ENCODE measurements at places on chromosomes 5 and 9.

GRCh38 chr9:73151653-73152542, at the start of gene ANXA1:
ANXA1 (plus strand) TSS chr9:73151865; CDS start chr9:73158536, 6,671 bp downstream.
- no peak for DNase-seq

- DNase-seq = peak; percentile 75
Observed at GRCh38 chr9:16266648-16267276, 603.7 kb downstream of the BNC2 start.

DNA sequence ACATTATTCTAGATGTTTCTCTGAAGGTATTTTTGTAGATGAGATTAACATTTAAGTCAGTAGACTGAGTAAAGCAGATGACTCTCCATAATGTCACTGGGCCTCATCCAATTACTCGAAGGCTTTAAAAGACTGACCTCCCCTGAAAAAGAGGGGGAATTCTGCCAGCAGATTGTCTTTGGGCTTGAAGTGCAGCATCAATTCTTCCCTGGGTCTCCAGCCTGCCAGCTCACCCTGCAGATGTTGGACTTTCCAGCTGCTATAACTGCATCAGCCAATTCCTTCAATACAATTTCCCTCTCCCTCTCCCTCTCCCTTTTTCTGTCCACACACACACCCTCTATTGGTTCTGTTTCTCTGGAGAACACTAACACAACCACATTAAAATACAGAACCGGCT, 472.8 kb downstream of the SPOCK1 start:
- DNase-seq = no peak

GRCh38 chr9:130209422-130209821, 37.2 kb downstream of the NCS1 start:
- peak; percentile 43 for DNase-seq

GRCh38 chr5:171622010-171622409, 163.6 kb upstream of the SMIM23 start:
- no peak for DNase-seq

GRCh38 chr5:123527190-123527589, 15.2 kb downstream of the CSNK1G3 start:
- no peak for DNase-seq

DNA sequence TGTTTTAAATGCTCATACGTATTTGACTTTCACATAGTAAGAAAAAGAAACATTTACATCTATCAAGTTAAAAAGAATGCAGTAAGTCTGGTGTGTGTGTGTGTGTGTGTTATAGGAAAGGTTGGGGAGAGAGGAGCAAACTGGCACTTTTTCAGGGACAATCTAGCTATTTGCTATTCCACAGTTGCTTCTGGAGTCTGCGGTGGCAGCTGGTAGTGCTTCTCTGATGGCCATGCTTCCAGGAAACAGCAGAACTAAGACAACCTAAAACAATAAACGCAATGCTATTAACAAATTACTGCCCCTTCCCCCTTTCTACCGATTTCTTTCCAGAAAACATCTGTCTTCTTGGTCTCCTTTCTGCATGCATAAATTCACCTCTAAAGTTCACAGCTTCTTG, 70.0 kb upstream of the CDH10 start:
- no peak for DNase-seq

DNA sequence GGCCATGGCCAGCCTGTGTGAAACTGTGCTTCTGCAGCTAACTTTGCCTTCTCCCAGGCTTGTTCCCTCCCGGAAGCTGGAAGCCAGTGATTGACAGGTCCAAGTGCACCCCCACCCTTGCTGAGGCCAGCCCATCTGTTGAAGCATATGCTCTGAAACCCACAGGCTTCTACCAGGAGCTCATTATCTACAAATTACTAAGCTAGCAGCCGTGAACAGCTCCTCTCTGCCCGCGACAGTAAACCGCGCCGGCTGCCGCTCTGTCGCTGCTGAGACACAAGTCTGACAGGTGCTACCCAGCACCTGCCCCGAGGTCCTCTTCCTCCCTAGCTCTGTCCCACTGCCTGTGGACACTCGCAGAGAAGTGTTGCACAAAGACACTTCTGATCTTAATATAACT, 490.9 kb downstream of the GADD45G start:
- peak; percentile 48 for DNase-seq
